ENCODE measurements at places on chromosomes 2 and 18. TPM values are rescaled to one million over a fixed set of nuclear protein-coding genes. Genes with fewer than 3 reads are reported as not detected.

The KLHL30 gene
- polyA plus RNA-seq, result 0.05 TPM

The TMEM247 gene
- polyA plus RNA-seq, result not detected

The ANAPC1 gene
- polyA plus RNA-seq, result 56.9 TPM

The GPN1 gene
- 71.8 TPM for polyA plus RNA-seq

Measured in GM12878 (cell line).